Right forelimb (tissue), 1 donor: ENCODE measurements at places on chromosomes 1 and 21.

GRCh38 chr1:193569096-193569982, 382.9 kb upstream of the B3GALT2 start:
- DNase-seq = no peak

DNA sequence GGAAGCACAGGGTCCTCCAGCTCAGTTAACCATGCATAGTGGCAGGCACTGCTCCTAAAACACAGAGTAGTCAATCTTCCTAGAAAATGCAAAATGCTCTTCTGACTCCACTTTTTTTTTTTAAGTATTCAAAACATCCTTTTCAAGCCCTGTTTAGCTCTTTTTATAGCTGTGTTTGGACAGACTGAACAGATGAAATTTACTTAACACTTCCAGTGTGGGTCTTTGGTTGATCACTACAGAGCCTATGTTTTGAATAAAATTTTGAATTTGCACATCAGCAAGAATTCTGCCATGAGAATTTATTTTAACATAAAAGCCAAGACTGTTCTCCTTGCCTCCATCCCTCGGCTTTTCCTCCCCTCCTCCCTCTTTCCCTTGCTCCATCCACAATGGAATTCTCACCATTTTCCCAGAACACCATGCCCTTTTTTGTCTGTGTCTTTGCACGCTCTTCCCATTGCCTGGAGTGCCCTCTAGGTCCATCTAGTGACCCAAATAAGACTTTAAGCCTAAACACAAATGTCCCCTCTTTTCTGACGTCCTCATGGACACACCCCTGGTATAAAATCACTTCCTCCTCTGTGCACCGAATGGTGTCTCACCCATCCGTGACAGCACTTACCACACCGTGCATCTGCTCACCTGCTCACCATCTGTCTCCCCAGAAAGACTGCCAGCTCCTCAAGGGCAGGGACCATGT, 24.0 kb upstream of the CPT2 start:
- DNase-seq = no peak

- DNase-seq = no peak
Measured at GRCh38 chr1:206908038-206908437, 10.8 kb downstream of the IL24 start.

GRCh38 chr1:217495249-217495648, 135.6 kb downstream of the GPATCH2 start:
- DNase-seq = no peak

- DNase-seq = no peak
Measured at GRCh38 chr1:183515002-183515689, 42.8 kb downstream of the SMG7 start.

DNA sequence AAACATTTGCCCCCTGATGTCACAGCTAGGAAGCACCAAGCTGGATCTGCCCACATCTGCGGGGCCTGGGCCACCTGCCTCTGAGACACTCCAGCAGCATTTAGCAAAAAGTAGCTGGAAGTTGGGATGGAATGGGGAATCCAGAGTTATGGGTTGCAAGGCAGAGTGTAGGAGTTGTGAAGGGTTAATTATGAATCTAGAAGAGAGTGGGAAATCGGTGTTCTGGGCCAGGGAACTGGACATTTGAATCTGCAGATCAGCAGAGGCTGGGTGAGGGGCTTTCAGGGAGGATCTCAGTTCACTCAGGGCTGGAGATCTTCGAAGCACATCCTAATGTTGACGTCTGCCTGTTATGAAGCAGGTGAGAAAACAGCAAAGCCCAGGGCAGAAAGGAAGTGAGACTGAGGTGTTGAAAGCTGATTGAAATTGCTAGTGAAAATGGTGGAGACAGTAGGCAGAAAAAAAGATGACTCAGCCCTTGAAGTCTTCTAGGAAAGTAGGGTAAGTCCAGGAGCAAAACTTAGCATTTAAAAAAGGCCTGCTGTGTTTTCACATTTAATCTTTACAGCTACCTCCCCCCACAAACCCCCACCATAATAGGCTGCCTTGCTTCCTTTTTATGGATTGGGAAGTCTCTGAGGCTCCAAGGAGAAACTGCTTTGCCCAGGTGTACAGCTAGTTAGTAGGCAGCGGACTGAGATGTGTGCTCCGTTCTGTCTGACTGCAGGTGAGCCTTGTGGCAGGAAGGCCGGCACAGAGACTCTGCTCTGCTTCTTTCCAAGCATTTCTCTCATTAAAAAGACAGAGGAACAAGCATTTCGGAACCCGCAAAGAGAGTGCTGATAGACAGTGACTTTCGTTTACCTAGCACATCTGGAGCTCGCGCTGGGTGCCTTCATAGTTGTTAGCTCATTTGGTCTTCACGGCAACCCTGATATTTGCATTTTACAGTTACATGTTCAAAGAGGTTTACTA, 7.2 kb downstream of the VANGL1 start:
- no peak for DNase-seq

- no peak for DNase-seq
Measured at GRCh38 chr1:55694310-55694801, 479.2 kb upstream of the USP24 start.

DNA sequence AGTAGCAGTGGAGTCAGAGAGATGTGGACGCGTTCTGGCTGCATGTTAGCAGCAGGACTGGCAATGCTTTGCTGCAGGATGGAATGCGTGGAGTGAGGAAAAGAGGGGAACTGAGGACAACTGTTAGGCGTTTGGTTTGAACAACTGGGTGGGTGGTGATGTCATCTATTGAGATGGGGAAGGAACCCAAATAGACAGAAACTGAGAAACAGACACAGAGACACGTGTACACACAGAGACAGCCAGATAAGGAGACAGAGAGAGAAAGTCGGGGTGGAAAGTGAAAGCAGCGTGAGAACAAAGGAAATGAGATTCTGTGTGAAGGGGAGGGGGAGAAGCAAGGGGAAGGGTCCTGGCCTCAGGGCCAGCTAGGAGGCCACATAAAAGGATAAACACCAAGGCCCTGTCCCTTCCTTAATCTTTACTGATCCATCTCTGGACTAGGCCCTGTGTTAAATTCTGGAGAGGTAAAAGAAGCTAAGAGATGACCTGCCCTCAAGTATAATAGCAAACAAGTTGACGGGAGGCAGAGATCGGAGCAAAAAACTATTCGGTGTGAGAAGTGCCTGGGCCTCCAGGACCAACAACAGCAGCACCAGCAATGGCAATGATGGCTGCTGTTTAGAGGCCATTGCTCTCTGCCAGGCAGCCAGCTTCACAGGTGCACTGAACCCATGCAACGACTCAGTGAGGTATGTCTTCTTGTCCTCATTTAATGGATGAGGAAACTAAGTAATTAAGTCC, 31.6 kb downstream of the VWA5B1 start:
- DNase-seq = no peak

GRCh38 chr1:16146279-16147155, 9.4 kb downstream of the EPHA2 start:
- DNase-seq = peak; percentile 90

DNA sequence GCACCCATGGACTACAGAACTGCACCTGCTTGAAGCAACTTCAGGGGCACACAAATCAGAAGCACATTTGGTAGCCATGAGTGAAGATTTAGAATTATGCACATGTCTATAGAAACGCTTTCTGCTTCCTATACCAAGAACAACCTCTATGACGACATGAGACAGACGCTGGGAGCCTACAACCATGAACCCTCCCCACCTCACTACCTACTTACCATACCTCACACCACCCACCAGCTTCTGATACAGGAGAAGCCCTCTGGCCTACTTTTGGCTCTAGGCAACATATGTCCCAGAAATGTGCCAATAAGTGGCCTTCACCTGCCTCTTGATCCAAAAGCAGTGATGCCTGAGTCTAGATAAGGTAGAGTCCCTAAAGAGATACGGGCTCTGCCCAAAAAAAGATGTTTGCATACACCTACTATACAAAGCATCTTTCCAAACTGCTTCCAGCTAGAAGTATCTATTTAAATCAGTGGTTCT, 58.5 kb downstream of the SLC45A1 start:
- peak; percentile 3 for DNase-seq

DNA sequence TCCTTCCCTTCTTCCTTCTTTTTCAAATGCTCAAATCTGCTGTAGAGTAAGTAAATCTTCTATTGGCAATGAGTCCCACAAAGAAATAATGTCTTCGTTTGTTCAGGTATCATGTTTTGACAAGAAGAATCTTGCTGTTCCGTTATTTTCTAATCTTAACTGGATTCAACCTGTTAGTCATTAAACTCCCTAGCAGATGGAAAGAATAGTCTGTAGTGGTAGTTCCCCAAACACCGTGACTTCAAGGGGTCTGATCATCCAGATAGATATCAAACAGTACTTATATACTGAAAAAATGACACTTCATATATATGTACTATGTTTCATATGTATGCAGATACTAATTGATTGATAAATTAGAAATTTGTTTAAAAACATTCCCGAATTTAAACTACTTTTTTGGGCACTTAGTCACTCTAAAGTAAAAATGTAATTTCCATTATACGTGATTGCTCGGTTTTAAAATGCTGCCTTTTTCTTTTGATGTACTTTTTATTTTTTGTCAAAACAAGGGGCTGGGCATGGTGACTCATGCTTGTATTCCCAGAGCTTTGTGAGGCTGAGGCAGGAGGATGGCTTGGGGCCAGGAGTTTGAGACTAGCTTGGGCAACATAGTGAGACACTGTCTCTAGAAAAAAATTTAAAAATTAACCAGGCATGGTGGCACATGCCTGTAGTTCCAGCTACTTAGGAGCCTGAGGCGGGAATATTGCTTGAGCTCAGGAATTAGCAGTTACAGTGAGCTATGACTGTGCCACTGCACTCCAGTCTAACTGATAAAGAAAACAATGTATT, 335.7 kb upstream of the SNX7 start:
- DNase-seq = no peak

- no peak for DNase-seq
Measured at GRCh38 chr1:168000656-168001055, 63.8 kb upstream of the MPC2 start.

DNA sequence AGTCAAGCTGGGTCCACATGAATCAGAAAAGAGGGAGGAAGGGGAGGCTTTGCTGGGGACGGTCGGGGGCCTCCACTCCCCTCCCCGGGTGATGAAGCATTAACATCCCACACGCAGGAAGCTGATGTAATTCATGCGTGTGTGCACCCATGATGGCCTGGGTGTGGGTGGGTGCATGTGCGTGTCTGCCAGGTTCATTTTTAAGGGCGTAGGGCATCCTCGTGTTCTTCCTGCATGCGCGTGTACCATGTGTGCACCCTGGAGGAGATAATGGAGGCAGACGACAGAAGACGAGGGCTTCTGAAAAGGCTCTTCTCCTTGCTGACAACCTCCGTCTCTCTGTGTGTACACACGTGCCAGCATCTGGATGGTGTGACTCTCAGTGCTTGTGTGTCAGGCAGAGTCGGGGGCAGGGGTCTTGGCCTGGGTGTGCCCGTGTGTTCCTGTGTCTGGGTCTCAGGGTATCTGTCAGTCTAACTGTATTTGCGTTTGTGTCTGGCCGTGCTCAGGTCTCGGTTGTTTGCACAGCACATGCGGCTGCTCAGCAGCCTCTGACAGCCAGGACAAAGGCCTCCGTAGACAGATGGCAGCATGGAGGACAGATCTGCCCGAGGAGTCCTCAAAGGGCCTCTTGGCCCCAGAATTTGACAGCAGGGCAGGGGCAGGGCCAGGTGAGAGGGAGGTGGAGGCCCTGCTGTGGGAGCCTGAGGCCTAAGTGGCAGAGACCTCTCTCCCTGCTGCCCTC, 2.4 kb downstream of the RAP1GAP start:
- DNase-seq = no peak

DNA sequence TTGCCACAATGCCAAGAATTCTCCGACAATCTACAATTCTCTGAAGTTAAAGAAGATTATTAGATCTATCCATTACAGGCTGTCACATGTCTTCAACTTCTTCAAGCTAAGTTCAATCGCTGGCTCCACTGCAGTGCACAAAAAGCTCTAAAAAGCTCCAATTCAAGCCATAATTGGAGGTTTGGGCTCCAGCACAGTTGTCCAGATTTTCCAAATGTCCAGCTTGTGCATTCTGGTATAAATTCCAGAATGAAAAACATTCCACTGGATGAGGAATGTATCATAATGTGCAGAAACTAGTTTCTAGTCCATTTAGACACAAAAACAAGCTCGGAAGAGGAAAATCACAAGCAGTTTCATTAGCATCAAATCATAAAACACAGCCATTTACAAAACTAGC, 138.6 kb downstream of the NRIP1 start:
- DNase-seq = no peak

- no peak for DNase-seq
Measured at GRCh38 chr1:203478231-203478630, 2.6 kb downstream of the PRELP start.

DNA sequence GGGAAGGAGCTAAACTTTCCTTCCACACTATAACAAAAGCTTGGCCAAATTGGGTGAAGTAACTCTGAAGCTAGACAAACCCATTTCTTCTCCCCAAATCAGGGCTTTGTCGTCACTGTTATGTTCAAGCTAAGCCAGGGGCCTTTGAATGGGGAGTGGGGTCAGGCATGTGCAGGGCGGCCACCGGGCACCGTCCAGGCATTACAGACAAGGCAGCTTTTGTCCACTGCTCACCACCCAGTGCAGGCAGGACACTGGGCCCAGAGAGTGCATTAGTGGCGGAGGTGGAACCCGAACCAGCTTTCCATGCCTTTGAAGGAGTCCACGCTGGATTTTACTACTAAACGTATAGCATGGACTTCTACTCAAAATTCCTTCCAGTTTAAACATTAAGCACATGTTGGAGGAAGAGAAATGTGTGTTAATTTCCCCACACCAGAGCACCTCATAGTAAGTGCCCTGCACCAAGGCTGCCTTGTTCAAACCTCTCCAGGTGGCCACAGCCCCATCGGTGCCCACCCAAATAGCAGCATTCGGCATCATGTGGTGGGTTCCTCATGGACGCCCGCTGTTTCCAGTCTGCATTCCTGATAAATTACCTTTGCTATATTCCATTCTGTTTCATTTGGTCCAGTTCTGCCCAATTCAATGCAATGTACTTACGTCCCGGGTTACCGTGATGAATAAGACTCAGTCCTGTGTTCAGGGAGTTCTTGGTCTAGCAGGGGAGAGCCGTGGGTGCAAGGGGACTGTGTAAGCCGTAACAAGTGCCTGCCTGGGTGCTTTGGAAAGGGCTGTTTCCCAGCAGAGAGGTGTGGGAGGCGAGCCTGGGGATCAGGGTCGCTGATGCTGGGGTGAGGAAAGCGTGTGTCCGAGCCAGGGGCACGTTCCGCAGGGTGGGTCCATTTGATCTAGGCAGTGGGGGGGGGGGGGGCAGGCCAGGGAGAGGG, 1.6 kb downstream of the UBASH3A start:
- DNase-seq = peak; percentile 19

- DNase-seq = no peak
Measured at GRCh38 chr21:25329227-25329825, 278.0 kb downstream of the MRPL39 start.

DNA sequence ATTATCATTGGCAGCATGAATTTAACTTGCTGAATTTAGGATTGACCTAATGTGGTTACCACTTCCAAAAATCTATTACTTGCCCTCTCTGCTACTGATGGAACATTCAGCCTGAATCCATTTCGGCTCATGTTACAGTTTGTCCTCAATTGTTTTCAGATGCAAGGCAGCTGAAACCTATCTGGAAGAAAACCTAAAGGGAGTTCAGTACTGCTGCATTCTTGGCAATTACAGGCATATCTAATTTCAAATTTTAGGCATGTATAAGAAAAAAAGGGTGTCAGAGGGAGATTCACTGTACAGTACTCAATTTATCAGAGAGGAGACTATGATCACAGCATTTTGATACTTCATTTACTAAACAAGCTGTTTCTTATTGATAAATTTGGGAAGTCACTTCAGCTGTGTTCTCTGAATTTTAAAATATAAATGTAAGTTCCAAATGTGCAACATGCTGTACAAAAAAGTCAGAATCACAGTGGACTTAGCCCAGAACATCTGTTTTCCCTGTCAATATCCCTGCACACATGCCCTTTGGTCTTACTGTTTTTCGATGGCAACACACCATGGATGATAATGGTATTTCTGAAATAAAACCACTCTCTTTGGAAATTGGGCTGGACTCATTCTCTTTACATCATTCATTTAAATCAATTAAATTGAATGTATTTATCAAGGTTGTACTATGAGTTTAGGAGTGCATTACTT, 651.6 kb upstream of the ADGRL4 start:
- DNase-seq = no peak
